ENCODE measurements at places on chromosomes 2 and 18.

DNA sequence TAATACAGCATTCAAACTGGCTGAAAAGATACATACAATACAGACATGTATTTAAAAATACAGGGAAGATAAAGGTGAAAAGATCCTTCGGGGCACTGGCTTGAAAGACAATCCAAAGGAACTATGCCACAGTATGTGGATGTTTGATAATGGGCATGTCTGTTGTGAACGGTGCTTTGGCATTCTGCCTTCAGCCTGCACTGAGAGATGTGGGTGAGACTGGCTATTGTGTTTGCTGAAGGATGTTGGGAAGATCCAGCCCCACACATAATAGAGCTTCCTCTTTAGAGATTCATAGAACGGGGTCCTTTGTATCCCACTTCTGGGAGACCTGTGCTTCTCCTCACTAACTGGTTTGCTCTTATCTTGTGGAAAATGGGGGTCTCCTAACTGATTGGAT, 65.1 kb upstream of the CXCR4 start:
- DNase-seq = no peak

- DNase-seq = no peak
Measured at GRCh38 chr18:50155406-50155805, 39.5 kb downstream of the MYO5B start.

DNA sequence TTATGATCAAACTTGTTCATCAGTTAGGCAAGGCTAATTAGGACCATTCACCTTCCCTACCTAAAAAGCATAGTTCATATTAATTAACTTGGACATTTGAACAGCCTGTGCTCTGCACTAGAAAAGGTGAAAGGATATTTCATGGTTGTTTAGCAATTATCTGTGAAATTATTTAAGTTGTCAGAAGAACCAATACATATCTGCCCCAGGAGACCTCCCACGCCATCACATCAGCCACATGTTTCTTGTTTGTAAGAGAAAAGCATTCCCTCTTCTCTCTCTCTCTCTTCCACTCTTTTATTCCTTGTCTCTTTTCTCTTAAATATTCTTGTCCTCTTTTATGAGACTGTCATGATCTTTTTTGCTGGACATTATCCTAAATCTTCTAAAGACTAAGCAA, 282.0 kb upstream of the RND3 start:
- DNase-seq = no peak

DNA sequence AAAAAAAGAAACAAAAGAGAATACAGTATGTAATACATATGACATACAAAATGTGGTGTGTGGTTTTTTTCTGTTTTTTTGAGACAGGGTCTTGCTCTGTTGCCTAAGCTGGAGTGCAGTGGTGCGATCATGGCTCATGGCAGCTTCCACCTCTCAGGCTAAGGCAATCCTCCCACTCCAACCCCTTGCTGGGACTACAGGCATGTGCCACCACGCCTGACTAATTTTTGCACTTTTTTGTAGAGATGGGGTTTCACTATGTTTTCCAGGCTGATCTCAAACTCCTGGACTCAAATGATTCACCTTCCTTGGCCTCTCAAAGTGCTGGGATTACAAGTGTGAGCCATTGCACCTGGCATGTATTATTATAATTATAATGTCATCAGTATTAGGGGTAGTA, 38.9 kb downstream of the DHX57 start:
- no peak for DNase-seq

DNA sequence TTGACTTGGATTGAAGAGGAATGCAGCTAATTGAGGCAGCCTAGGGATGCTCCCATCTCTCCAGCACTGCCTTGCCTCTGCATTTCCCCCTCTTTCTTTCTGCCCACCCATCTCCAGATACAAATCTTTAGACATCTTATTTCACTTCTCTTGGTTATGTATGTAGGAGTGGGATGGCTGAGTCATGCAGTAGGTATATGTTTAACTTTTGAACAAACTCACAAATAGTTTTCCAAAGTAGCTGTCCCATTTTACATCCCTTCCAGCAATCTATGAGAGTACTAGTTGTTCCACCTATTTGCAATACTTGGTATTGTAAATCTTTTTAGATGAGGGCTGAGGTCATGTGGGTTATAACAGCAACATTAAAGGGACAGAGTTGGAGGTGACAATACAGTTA, 329.9 kb downstream of the DYSF start:
- DNase-seq = no peak

GRCh38 chr2:183157131-183157530, 32.9 kb downstream of the NUP35 start:
- no peak for DNase-seq

- DNase-seq = no peak
Measured at GRCh38 chr18:73414598-73414997, 546.8 kb upstream of the NETO1 start.

DNA sequence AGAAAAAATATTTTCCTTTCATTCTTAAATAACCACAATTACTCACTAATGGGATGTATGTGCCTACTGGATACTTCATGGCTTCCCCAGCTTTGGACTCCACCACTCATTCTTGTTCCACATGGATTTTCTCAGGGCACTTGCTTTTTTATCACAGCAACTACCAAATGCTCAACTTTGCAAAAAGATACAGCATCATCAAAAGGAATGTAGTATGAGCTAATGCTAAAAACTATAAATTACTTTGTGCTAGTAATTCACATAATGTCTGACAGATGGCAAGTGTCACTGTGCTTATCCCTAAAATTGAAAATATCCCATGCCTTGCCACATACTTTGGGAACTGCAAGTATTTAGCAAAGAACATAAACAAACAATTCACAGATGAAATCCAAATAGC, 130.4 kb upstream of the ZFP36L2 start:
- DNase-seq = no peak

- no peak for DNase-seq
Measured at GRCh38 chr2:232957657-232958090, 55.4 kb downstream of the NGEF start.
